Tongue (tissue), 3 donors: ENCODE measurements at places on chromosomes 12 and 14.

- DNase-seq: no peak
These were observed 3.2 kb upstream of the LHX5 start for GRCh38 chr12:113474635-113475436.

GRCh38 chr14:21866479-21866878, 192.9 kb upstream of the OR4E1 start:
- DNase-seq: no peak

GRCh38 chr14:23568600-23569331, 1.2 kb upstream of the AP1G2 start:
- peak; percentile 47 for DNase-seq

- DNase-seq: peak; percentile 71
These were observed 16.9 kb downstream of the MEG3 start for GRCh38 chr14:100842799-100843198.

GRCh38 chr14:61077951-61078720, 97.1 kb downstream of the SLC38A6 start:
- peak; percentile 38 for DNase-seq

GRCh38 chr14:80781972-80782367, 159.6 kb downstream of the CEP128 start:
- peak; percentile 2 for DNase-seq

GRCh38 chr12:43078976-43079375, 473.0 kb downstream of the ADAMTS20 start:
- DNase-seq: no peak

DNA sequence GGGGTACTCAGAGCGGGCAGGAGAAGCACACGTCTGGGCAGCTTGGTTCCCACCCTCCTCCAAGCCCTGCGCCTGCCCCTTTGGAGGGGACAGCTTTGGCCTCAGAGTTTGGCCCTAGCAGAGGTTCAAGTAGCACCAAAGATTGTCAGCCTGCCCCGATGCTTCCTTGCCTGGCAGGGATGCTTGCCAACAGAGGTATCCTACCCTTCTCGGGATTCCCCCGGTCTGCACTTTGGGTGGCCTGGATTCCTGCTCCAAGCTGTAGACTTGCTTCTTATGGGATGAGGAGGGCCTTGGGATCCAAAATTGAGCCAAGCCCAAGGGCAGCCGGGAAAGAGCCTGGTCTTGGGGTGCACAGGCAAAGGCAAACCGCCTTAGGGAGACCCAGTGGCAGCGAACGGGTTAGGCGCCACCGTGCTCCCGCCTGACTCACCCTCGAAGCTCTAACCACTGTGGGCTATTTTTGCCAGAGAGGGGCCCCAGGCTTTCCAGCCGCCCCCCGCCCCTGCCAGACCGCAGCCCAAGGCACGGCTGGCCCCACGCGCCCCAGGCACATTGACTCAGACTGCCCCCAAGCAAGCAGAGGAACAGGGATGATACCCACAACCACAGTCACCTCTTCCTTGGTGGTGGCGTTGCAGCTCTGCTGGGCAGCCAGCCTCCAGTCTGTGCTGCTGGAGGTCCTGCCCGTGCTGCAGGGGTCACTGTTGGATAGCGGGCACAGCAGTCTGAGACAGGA, 847 bp upstream of the WNT10B start:
- no peak for DNase-seq

DNA sequence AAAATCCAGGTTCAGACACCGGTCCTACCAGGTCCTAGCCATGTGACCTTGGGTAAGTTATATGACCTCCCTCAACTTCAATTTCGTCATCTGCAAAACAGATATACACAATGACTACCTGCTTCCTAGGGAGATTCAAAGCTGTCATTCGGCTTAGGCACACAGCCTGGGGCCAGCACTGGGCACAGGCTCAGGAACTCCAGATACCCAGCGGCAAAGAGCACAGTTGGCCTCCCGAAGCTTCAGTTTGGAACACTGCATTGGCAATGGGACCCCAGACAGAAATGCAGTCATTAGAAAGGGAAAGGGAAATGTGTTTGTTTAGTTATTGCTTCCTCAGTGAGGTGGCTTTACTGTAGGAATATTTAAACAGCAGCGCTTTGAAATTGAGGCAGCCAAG, 11.4 kb downstream of the PLEKHG6 start:
- no peak for DNase-seq

- peak; percentile 84 for DNase-seq
These were observed 4.8 kb downstream of the RNF34 start for GRCh38 chr12:121404734-121405133.

- DNase-seq: no peak
These were observed 162.0 kb downstream of the SAMD4A start for GRCh38 chr14:54728700-54729527.

- DNase-seq: no peak
These were observed 89.7 kb downstream of the NRXN3 start for GRCh38 chr14:78259831-78260230.

GRCh38 chr12:119036878-119037825, 55.8 kb downstream of the SRRM4 start:
- peak; percentile 53 for DNase-seq

DNA sequence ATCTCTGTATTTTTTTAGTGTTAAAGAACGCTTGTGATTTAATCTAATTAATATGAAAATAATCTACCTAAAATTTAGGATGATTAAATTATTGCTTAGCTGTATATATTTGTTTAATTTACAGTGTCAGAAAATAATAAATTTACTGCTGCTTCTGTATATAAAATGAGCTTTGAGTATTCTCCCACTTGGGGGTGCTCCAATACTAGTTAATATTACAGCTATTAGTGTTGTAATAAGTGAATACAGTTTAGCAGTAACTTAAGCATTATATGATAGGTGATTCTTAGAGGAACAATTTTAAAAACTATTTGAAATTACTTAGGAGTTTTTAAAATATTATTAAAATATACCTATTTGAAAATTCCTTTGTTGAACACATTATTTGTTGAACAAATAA, 62.2 kb downstream of the PAPOLA start:
- no peak for DNase-seq

GRCh38 chr12:84408936-84409335, 503.7 kb downstream of the SLC6A15 start:
- DNase-seq: no peak

GRCh38 chr12:78119351-78119918, 288.7 kb downstream of the NAV3 start:
- no peak for DNase-seq

- no peak for DNase-seq
These were observed 8.6 kb upstream of the FBRSL1 start for GRCh38 chr12:132481345-132481744.
